Neuronal stem cell (in vitro differentiated cells): ENCODE measurements at places on chromosomes 4 and X.
A peak's percentile ranks its signal among the peaks of the same experiment; 100 is the strongest.

GRCh38 chrX:147917700-147918695 lies 6.3 kb downstream of the FMR1 start:
- no peak for DNase-seq

DNA sequence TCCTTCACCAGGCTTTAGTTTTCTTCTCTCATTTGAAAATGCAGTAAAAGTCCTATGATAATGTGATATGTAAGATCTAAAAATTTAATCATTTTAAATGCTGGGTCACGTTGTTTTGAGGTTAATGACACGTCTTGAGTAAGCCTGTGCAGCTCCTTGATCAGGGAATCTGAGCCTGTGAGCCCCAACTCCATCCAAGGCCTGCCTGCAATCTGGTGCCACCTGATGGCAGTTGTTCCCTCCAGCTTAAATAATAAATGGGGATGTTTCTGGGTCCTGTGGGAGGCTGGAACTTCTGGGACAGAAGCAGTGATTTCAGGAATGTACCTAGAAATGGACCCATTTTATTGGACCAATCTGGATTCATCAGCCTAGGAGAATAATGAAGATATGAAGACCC lies 455.4 kb upstream of the ADGRL3 start:
- no peak for DNase-seq

- no peak for DNase-seq
Measured at GRCh38 chrX:71225009-71225408, 2.0 kb downstream of the GJB1 start.

DNA sequence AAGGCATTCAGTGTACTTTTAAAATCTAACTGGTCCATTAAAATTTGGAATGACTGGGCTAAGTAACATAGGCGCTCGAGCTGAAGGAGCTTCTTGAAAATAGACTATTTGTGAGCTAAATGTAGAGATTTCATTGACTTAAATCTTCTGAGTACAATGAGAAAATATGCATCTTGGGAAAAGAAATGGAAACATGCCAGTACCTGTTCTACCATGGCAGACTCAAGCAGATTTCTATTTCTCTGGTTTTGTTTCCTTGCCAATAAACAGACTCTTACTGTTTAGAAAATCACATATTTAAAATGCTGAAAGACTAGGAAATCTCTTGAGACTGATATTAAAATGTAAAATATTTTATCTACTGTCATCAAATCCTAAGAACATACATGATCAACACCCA lies 678.1 kb downstream of the FAT4 start:
- DNase-seq = no peak

GRCh38 chr4:73028621-73029020 lies 40.9 kb downstream of the COX18 start:
- no peak for DNase-seq

- DNase-seq = no peak
Measured at GRCh38 chr4:155900381-155900780, 3.1 kb upstream of the TDO2 start.

DNA sequence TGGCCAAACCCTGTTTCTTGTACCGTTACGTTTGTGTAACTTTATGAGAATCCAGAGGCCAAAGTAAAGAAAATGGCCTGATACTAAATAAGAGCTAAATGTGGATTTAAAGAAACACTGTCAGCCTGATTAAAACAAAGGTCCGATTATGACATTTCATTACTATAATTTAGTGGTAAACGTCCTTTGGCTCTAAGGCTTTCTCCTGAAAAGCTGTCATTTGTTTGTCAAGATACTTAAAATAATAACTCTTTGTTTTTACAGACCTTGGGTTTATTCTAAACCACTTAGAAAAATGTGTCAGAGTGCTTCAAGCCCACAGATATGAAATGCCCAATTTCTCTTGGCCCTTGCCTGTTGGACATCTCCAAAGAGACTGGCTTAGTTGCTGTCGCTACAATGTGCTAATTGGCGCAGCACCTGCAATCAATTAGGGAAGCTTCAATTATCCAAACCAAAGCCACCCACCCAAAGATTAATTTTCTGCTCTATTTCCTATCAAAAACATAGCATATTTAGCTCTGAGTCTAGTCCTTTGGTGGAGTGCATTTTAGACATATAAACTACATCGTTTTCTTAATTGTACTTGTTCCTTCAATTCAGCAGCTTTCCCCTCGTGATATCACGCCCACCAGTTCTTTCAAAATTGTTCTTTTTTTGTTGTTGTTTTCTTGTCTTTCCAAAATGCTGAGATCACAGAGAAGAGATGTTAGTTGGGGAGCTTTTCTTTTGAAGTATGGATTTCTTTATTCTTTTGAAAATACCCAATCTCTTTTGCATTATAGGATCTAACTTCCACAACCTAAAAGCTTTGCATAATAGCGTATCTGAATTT lies 13.6 kb downstream of the SMIM20 start:
- DNase-seq = no peak

DNA sequence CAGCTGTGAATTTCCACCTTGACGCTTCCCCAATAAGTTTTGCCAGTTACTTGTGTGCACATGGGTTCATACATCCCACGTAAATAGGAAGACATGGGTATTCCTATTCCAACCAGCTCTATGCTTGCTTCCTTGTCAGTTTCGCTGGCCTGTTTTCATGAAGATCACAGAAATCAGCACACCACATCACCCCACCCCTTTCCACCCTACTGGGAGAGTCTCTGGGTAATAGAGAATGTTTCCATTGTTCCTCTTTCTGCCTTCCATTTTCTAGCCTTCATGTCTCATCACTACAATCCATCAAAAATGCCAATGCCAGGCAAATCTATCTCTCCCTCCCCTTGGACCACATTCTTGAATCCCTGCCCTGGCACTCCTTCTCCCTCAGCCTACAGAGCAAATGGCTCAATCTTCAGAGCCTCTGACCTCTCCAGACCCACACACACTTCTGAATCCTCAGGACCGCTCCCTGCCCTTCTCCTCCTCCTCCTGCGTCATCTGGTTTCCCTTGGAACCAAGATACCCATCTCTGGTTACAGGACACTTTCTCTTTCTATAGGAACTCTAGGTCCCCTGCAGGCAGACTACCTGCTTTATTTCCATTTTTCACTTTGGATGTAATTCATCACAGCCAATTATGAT lies 323.3 kb downstream of the DHX15 start:
- no peak for DNase-seq

DNA sequence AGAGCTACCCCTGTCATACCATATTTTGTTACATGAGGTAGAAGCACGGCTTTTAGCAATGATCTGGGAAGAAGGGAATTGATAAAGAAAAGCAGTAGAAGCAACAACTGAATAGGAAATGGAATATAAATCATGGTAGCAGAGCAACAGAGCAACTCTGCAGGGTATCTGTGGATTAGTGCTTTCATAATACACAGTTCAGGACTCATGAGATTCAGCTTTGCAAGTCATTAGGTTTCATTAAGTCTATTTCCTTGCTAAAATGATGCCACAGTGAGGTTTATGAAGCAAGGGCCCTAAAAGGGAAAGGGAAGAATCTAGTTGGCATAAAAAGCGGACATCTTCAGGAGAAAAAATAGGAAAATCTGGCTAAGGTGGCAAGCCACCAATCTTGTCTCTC lies 45.6 kb upstream of the GRPR start:
- no peak for DNase-seq

DNA sequence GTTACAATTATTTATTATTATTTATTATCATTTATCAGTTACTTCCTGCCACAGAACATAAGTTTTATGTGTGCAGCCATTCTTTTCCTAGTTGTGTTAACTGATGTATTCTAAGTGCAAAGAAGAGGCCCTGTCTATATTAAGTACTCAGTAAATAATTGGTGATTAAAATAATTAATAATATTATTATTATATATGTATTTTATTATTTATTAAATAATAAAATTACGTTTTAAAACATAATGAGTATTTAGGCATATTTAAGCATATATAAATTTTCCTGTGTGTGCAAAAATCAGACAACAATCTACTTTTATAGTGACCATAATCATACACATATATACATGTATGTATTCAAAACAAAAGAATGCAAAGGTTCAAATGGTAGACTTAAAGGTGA lies 1871.6 kb upstream of the IGFBP7 start:
- DNase-seq = no peak

DNA sequence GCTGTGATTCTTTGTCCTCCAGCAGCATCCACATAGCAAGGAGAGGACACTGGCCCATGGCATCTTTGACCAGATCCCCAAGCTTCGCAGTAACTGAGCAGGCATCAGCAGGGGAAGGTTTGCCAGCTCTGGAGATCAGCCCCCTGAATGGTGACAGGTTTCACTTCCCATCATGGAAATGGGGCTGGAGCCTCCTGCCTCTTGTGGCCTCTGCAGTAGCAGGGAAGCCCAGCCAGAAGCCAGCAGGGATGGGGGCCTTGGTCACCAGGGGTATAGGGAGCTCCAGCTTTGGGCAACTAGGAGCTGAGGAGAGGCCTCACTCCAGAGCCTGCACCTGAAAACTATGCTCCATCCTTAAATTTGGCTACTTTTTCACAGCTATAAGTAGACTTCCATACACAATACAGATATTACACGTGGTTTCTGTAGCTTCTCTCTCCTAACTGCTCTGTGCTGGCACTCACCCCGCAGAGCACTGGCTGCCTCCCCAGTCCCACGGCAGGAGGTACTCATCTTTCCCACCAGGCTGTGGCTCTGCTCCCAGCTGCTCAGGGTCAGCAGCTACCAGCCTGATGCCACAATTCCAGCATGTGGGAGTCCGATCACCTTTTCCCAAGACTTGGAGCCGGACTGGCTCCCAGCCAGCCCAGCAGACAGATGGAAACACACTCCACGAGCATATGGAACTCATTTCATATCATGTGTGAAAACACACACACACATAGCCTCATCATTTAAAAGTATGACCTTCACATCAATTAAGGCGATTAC lies 2.8 kb downstream of the TMEM271 start:
- DNase-seq = no peak

DNA sequence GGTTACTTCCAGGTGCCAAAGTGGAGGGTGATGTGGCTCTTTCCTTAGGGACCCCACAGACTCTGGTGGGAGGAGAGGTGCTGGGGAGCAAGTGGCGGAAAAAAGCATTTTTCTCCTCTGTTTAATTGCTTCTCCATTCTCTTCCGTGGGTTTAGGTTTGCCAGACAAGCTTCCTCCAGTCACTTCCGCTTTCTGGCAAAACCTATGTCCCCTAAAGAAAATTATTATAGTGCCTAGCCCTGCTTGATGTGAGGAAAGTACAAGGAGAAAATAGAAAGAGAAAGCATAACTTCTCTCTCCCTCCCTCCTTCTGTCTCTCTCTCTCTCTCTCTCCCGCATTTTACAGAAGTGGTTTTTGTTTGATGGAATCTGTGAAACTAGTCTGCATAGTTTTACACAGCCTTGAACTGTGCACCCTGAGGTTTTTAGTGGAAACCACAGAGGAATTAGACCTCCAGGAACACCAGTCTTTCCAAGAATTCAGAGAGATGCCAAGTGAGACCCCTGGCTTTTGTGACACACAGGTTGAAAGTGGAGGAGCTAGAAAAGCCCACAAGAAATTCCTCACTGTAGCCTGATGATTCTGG lies 231.1 kb upstream of the ANXA3 start:
- DNase-seq = no peak

- DNase-seq = no peak
Measured at GRCh38 chr4:176742211-176742610, 50.5 kb downstream of the VEGFC start.

DNA sequence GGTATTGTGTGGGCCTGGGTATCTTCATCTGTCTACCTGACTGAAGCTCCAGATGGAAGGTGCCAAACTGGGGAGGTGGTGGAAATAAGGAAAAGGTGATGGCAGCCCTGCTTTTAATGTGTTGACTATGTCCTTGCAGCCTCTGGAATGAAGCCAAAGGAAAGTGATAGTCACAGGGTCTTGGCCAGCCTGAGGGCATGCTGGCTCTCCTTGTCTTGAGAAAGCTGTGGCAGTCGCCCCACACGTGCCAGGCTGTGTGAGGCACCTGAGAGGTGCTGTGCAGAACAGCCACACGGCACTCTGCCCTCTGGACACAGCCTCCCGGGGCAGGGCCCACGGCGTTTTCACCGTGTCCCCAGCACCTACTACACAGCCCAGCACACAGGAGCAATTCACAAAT lies 77.6 kb downstream of the NAT8L start:
- DNase-seq = no peak

- DNase-seq = no peak
Measured at GRCh38 chrX:38293741-38294140, 33.6 kb downstream of the RPGR start.

DNA sequence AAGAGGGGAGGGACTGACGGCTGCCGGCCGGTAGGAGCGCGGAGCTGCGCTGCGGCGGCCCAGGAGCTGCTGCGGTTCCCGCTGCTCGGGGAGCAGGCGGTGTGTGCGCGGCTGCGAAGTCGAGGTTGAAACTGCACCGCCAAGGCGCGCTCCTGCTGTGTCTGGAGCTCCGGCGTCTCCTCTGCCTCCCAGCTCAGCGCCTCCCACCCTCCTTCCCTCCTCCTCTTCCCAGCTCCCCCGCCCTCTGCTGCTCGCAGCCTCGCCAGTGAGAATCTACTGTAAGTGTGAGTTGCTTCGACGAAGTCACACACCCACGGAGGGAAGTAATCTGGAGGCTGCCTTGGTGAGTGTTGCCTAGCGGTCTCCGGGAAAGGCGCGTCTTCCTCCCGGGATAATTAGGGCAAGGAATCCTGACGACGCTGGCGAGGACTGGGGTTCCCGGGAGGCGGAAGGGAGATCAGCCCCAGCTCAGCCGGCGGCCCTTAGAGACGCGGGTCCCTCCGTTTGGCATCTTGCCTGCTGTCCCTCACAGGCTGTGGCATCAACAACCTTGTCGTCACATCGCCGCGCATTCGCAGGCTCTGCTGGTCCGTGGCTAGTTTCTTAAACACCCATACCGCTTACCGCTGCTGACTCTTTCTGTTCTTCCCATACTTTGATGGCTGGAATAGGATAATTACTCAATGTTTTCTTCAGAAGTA lies at the start of gene EPHA5:
EPHA5 (minus strand) TSS at position 159 of the 701 bp plus-strand sequence. CDS start 747 bp downstream, outside the sequence.
- peak; percentile 70 for DNase-seq
